Natural killer cell (primary cell): ENCODE measurements at places on chromosomes 6 and 20. TPM values are rescaled to one million over a fixed set of nuclear protein-coding genes. Genes with fewer than 3 reads are reported as not detected.

DNA sequence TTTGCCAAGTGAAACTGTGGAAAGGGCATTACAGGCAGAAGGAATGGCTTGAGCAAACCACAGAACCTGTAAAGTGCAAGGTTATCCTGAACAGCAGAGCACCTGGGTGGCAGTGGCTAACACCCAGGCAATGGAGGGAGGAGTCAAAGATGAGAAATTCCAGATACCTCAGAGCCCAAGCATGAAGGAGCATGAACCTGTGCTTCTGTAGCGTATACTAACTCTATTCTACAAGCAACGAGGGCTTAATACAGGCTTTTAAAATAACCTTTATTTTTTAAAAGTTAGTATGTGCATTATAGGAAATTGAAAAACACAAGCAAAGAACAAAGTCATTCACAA lies 77.0 kb downstream of the CNBD2 start:
- no peak overlapping the region for H3K27ac ChIP-seq
- DNase-seq: no peak
- no peaks in the 10 kb centered on the region for H3K27me3 ChIP-seq
- H3K4me3 ChIP-seq: no peak overlapping the region
- H3K36me3 ChIP-seq: no peaks in the 10 kb centered on the region
- no peaks in the 10 kb centered on the region for H3K4me1 ChIP-seq

GRCh38 chr6:64750910-64751309 lies 956.1 kb downstream of the EYS start:
- H3K4me3 ChIP-seq: no peak overlapping the region
- H3K36me3 ChIP-seq: no peaks in the 10 kb centered on the region
- DNase-seq: no peak
- no peaks in the 10 kb centered on the region for H3K27me3 ChIP-seq
- no peak overlapping the region for H3K27ac ChIP-seq

DNA sequence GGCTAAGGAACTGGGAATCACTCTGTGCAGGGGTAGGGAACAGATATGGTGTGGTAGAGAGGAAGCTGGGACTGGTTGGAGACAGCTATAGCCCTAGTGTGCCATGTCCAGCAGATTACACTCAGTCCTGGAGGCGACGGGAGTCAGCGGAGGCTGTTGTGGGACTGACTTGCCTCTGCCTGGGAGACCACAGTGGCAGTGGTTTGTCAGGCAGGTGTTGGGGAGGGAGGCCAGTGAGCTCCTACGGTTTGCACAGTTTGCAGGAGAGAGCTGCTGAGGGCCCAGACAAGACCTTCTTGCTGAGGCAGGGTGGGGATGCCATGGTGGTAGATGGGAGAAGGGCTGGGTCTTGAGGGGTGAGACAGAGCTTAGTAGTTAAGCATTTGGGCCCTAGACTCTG lies 4.9 kb downstream of the PLCG1 start:
- H3K4me3 ChIP-seq: no peak overlapping the region
- H3K27me3 ChIP-seq: no peaks in the 10 kb centered on the region
- H3K36me3 ChIP-seq: no peaks in the 10 kb centered on the region

DNA sequence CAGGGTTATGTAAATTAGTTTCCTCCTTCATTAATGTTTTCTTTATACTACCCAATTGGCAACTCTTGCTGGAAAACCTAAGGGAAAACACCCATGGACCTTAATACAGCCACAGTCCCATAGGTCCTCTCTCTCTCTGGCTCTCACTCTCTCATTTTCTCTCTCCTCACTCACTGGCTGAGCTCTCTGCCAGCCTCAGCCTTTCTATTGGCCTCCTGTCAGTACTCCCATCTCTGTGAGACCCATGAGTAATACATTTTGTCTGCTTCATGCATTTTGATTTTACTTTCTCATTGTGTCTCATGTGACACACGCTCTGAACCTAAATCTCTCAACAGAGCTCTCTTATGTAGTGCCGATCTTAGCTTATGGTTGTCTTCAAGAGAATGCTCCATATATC lies 907.5 kb downstream of the C6orf118 start:
- H3K36me3 ChIP-seq: no peaks in the 10 kb centered on the region
- H3K4me3 ChIP-seq: no peak overlapping the region
- no peaks in the 10 kb centered on the region for H3K27me3 ChIP-seq
- DNase-seq: no peak
- no peak overlapping the region for H3K27ac ChIP-seq

DNA sequence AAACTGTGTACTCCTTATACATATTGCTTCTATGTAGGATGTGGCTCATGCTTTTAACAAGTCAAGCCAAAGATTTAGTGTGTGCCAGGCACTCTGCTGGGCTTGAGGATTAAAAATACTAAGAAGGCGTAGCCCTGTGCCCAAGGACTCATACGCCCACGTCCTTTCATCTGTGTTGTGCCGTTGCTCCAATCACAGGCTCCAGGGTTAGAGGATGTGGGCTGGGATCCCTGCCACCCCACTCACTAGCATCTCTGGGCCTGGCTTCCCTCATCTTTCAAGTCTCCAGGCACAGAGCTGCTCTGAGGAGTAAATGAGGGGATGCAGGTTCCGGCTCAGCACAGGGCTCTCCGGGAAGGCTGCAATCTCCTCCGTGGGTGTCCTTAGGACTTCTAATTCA lies 214.2 kb downstream of the SYNDIG1 start:
- H3K4me1 ChIP-seq: peaks cover 8% of the 10 kb centered on the region
- H3K27ac ChIP-seq: no peak overlapping the region
- no peaks in the 10 kb centered on the region for H3K36me3 ChIP-seq
- H3K27me3 ChIP-seq: no peaks in the 10 kb centered on the region
- DNase-seq: no peak

DNA sequence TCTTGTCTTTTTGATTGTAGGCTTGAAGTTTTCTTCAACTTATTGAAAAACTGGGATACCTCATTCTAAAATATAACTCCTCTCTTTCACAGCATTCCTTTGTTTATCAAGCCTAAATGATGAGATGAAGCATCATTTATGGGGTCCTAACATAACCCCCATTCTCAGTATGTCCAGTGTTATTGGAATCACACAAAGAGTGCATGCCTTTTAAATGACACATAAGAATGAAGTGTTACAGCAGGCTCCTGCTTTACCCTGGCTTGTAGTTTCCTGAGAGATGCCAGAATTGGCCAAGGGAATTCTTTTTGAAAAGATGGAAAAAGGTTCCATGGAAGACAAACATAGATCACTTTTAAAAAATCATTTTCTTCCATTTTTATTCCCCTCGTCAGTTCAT lies 502.4 kb downstream of the BCKDHB start:
- no peaks in the 10 kb centered on the region for H3K27me3 ChIP-seq
- no peak overlapping the region for H3K4me3 ChIP-seq
- no peaks in the 10 kb centered on the region for H3K36me3 ChIP-seq
- H3K27ac ChIP-seq: no peak overlapping the region
- DNase-seq: no peak

- peak; percentile 90 for DNase-seq
- H3K27me3 ChIP-seq: no peaks in the 10 kb centered on the region
- peaks cover 32% of the 10 kb centered on the region for H3K36me3 ChIP-seq
- H3K27ac ChIP-seq: peak within 1 kb of the TSS; percentile 89
- H3K4me1 ChIP-seq: peaks cover 11% of the 10 kb centered on the region
Observed at GRCh38 chr6:30344868-30345671, at the start of gene RPP21. TSS of gene RPP21 (plus strand) at chr6:30345156. CDS start at chr6:30345172, 16 bp downstream.

- no peak overlapping the region for H3K27ac ChIP-seq
- H3K4me3 ChIP-seq: no peak overlapping the region
- no peaks in the 10 kb centered on the region for H3K4me1 ChIP-seq
- peak; percentile 2 for DNase-seq
- H3K27me3 ChIP-seq: peaks cover 4% of the 10 kb centered on the region
Observed at GRCh38 chr20:56249244-56249955, 868 bp downstream of the MC3R start.

DNA sequence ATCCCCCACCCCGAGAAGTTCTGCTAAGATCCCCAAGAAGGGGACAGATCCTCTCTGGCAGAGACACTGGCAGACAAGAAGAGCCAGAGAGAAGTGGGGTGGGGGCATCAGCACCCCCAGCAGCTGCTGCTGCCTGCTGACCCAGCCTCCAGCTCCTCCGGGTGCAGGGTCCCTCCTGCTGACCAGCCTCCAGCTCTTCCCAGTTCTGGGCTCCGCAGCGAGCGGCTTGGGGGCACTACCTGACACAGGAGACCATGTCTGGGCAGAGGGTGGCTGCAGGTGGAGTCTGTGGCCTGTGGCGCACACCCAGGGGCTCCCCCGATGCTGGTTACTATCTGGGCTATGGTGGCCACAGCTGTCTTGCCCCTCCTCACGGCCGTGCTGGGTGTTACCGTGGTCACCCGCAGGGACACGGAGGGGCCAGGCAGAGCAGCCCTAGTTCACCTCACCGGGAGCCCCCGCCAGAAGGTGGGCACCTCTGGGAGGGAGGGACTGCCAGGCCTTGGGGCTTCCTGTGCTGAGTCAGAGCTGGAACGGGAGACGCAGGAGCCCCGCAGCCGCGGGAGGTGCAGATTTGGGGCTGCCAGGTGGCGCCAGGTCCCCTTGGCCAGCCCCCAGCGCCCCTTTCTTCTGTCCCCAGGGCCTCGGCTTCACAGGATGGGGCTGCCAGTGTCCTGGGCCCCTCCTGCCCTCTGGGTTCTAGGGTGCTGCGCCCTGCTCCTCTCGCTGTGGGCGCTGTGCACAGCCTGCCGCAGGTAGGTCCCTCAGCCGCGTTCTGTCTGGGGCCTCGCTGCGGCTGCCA lies 630 bp downstream of the LIME1 start:
- H3K27me3 ChIP-seq: no peaks in the 10 kb centered on the region
- H3K4me3 ChIP-seq: peak overlapping the region; percentile 62
- H3K36me3 ChIP-seq: peaks cover 33% of the 10 kb centered on the region
- peaks cover 63% of the 10 kb centered on the region for H3K4me1 ChIP-seq
- peak; percentile 80 for DNase-seq
- H3K27ac ChIP-seq: peak overlapping the region; percentile 73

DNA sequence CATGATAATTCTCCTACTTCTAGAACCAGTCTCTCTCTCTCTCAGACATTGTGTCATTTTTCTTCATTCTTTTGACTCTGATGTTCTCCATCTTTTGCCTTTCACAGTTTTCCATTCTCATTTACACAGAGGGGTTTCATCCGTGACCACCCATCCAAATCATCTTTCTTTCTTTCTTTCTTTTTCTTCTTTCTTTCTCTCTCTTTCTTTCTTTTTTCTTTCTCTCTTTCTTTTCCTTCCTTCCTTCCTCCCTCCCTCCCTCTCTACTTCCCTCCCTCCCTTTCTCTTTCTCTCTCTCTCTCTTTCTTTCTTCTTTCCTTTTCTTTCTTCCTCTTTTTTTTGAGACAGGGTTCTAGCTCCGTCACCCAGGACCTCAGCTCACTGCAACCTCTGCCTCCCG lies 19.9 kb upstream of the SASH1 start:
- no peak for DNase-seq
- H3K27me3 ChIP-seq: no peaks in the 10 kb centered on the region
- H3K27ac ChIP-seq: no peak overlapping the region
- H3K36me3 ChIP-seq: no peaks in the 10 kb centered on the region

DNA sequence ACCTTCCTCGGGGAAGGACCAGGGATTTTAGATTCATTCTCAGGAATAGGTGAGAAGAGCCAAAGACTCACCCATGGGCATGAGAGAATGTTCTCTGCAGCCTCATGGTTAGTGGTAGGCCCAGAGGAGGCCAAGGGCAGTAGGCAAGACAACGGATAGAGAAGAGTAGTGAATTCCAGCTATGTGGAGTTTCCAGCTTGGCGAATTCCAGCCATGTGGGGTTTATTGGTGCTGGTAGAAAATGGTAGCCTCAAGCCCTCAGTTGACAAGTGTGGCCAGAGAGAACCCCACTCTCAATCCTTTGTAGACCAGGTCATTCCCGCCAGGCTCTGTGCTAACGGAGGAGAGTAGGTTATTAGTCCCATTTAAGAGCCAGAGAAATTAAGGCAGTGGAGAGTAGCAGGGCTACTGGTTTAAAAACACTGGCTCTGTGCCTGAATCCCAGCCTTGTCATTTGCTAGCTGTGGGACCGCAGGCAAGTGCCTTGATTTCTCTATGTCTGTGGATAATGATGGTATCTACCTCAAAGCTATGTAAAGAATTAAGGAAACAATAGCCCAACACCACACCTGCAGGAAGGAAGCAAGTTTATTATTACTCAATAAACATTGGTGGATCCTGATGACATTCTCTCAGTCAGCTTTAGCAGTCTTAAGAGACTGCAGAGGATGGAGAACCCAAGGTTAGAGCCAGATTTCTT lies 2.0 kb upstream of the SLC9A8 start:
- no peaks in the 10 kb centered on the region for H3K27me3 ChIP-seq
- H3K4me1 ChIP-seq: peaks cover 17% of the 10 kb centered on the region
- H3K27ac ChIP-seq: no peak overlapping the region
- H3K36me3 ChIP-seq: peaks cover 3% of the 10 kb centered on the region
- no peak for DNase-seq

DNA sequence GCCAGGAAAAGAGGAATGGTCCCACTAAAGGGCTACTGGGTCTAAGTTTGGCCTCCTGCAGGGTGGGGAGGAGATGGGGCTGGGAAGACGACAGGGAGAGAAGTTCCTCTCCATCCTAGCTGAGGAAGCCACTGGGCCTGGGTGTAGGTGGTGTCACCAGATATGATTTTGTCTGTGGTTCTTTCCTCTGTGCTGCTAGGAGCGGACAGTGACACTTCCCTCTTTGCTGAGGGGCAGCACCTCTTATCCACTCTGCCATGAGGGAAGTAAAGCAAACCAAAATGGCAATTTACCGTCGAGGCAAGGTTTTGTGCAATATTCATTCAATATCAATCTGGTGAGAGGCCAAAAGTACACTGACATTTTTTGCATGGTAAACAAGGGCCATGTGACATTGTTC lies 33.0 kb upstream of the NR2E1 start:
- H3K27me3 ChIP-seq: peaks cover 38% of the 10 kb centered on the region
- no peak overlapping the region for H3K4me3 ChIP-seq
- H3K4me1 ChIP-seq: peaks cover 9% of the 10 kb centered on the region
- no peak overlapping the region for H3K27ac ChIP-seq
- DNase-seq: no peak

DNA sequence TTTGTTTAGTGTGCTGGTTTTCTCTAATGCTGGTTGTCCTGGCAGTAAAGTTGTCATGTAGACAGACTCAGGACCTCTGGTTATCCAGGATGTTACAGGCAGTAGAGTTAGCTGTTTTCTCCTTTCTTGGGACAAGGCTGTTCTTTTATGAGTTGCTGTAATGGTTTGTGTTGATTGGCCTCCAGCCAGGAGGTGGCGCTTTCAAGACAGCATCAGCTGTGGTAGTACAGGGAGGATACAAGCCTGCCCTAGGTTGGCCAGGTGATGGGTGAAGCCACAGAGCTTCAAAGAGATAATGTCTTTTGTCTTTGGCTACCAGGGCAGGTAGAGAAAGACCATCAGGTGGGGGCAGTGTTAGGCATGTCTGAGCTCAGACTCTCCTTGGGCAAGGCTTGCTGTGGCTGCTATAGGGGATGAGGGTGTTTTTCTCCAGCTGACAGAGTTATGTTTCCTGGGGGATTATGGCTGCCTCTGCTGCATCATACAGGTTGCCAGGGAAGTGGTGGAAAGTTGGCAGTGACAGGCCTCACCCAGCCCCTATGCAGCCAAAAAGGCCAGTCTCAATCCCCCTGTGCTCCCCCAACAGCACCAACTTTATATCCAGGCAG lies 127.2 kb upstream of the TAB2 start:
- H3K36me3 ChIP-seq: no peaks in the 10 kb centered on the region
- H3K27me3 ChIP-seq: no peaks in the 10 kb centered on the region
- no peak overlapping the region for H3K4me3 ChIP-seq

GRCh38 chr6:12890171-12890790 lies 173.7 kb downstream of the PHACTR1 start:
- H3K4me1 ChIP-seq: no peaks in the 10 kb centered on the region
- no peaks in the 10 kb centered on the region for H3K36me3 ChIP-seq
- no peaks in the 10 kb centered on the region for H3K27me3 ChIP-seq
- H3K27ac ChIP-seq: no peak overlapping the region

NOTCH4 gene
- 2.6 TPM for total RNA-seq

MTFR2 gene
- 2.0 TPM for total RNA-seq

SIM1 gene
- not detected for total RNA-seq

LBP gene
- not detected for total RNA-seq

ADGB gene
- not detected for total RNA-seq

PRDM13 gene
- not detected for total RNA-seq

CENPQ gene
- total RNA-seq: 1.6 TPM

PTCHD4 gene
- not detected for total RNA-seq
